ENCODE measurements at places on chromosomes 2 and 18.

- no peak for DNase-seq
Observed at GRCh38 chr2:74347742-74348141, 4.5 kb upstream of the SLC4A5 start.

- no peak for DNase-seq
Observed at GRCh38 chr2:36376992-36377738, 21.6 kb downstream of the CRIM1 start.

GRCh38 chr18:67805261-67805660, 288.7 kb upstream of the DSEL start:
- DNase-seq, result no peak

DNA sequence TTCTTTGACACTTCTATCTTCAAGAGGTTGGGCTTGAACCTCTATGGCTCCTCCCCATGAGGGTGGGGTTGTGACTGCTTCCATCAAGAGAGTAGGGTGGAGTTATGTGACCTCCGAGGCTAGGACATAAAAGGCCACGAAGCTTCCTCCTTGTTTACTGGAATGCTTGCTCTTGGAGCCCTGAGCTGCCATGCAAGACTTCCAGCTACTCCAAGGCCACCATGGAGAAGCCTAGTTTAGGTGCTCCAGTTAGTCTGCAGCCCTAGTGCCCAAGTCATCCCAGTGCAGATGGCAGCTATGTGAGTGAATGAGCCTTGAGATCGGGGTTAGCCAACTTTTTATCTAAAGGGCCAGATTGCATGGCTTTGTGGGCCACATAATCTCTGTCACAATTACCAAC, 2.4 kb upstream of the MERTK start:
- DNase-seq, result no peak

DNA sequence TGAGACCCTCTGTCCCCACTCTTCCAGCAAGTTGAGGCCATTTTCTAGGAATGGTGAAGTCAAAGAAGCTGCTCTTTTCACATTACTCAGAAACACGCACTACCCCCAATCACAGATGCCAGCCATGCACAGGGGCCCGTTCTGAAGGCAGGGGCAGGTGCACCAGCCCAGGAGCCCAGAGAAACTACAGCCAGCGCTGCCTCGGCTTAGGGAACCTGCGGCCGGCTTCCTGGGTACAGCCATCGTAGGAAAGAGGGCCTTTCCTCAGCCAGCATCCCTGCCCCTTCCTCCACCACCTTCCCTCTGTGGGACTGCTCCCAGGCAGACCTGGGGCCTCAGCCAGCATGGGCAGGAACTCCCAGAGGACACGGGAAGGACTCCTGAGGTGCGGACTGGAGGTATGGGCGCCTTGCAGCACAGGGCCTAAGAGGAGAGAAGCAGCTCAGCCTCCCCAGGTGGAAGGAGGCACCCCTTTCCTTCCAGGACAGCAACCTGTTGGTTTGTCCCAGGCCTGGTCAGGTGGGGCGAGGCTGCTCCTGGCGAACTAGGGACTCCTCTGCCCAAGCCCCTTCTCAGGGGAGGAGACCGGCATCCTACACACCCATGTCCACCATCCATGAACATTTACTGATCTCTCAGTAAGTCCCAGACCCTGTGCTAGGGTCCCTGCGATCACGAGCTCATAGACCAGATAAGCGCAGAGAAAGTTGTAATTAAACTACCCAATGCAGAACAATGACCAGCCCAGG, 99.0 kb upstream of the ID2 start:
- no peak for DNase-seq

All from GM12865 (cell line).